GM23248 (cell line): ENCODE measurements at places on chromosomes 2 and 18. TPM values are rescaled to one million over a fixed set of nuclear protein-coding genes. Genes with fewer than 3 reads are reported as not detected.

Gene GKN1
- polyA plus RNA-seq, result not detected in 2 replicates

Gene LRRC30
- not detected in 2 replicates for polyA plus RNA-seq

Gene ZNF513
- polyA plus RNA-seq, result 6.0 and 6.6 TPM in 2 replicates

DNA sequence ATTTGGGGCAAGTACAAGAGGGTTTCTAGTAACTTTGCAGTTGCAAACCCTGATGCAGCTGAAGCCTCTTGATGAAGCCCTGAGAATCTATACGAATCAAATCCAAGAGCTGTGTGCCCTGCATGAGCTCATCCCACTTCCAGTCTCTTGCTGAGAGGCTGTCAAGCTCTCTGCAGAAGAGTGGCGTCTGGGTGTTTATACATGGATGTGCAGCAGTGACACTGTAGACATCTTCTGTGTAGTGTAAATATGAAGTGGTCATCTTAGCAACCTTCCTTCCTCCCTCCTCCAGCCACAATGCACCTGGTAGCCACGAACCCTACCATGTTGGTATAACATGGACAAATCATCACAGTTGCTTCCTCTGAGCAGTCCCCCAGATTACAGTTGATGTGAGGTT, 18.4 kb upstream of the KIAA2012 start:
- no peak for DNase-seq

- DNase-seq, result no peak
Observed at GRCh38 chr2:70852824-70853223, 17.2 kb upstream of the CD207 start.

GRCh38 chr18:55418439-55418838, 169.6 kb downstream of the TCF4 start:
- DNase-seq, result no peak

- DNase-seq, result no peak
Observed at GRCh38 chr2:84832772-84833461, 48.0 kb downstream of the TRABD2A start.

DNA sequence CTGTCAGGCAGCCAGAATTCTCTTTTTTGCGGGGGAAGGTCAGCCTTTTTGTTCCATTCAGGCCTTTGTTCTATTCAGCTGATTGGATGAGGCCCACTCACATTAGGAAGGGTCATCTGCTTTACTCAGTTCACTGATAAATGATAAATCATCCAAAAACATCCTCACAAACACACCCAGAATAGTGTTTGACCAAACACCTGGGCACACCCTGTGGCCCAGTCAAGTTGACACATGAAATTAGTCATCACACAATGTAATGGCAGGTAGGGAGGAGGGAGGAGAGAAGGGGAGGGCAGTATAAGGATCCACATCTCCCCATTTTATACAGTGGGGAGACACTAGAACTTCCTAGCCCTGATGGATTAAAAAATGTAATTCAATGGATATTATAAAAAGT, 8.3 kb upstream of the RMC1 start:
- no peak for DNase-seq

- no peak for DNase-seq
Observed at GRCh38 chr2:148742373-148742772, 97.8 kb downstream of the EPC2 start.
